Choroid plexus epithelial cell (primary cell): ENCODE measurements at places on chromosomes 5 and 9.

DNA sequence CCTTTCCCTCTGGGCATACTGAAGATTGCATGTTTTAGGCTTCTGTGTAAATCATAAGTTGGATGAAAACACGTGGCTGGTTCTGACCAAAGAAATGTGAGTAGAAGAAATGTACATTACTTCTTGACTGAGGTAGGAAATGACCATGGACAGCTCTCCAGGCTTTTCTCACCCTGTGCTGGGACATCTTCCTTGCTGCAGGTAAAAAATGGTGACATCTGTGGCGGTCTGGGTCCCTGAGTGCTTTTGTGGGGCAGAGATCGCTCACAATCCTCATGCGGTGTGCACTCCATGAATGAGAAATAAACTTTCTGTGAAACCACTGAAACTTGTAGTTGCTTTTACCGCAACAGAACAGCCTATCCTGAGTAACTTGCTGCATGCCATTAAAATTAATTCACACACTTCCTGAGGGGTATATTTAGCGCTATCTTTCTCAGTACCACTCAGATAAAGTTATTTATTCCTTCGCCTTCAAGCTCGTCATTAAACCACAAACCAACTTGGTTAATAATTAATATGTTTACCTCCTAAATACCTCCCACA lies 730.4 kb downstream of the EFNA5 start:
- DNase-seq, result peak; percentile 8

DNA sequence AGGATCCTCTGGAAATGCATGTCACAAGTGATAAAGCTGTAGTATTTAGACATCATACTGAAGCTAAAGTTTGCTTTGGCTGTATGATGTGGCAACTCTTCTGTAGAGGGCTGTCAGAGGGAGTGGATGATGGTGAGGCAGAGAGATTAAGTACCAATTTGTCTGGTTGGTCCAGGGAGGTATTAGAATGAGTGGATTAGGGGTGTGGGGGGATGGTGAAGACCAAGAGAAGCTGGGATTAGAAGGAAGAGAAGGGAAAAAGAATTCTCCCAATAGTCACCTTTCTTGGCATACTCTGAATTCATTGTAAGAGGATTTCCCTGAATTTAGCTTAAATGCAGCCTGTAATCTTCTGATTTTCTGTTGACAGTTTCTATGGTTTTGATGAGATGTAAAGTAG lies 3.6 kb downstream of the PCDHAC2 start:
- no peak for DNase-seq

- peak; percentile 77 for DNase-seq
These were observed 20.5 kb upstream of the GPX3 start for GRCh38 chr5:150999704-151000442.

DNA sequence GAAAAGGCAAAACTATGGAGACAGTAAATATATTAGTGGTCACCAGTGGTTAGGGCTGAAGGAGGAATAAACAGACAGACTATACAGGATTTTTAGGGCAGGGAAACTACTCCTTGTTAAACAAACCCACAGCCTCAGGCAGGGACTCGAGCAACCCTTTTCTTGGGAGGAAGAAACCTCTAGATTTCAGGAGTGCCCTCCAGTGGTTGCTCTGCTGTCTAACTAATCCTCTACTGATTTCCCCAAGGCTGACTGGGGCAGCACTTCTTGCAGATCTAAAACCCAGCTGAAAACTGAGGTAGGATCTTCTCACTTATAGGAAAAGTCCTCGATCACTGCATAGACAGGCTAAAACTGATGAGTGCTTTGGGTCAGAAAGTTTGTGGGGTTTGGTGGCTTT lies 176.8 kb downstream of the ISOC1 start:
- DNase-seq, result peak; percentile 13

- DNase-seq, result peak; percentile 30
These were observed 56.9 kb downstream of the AP3S1 start for GRCh38 chr5:115898656-115899055.

GRCh38 chr5:173108914-173109313 lies 35.4 kb upstream of the BNIP1 start:
- no peak for DNase-seq

GRCh38 chr5:14917719-14918118 lies 46.1 kb upstream of the ANKH start:
- DNase-seq, result no peak

- DNase-seq, result peak; percentile 27
These were observed 1.3 kb upstream of the RNU6ATAC start for GRCh38 chr9:134165357-134166315.
